ENCODE measurements at places on chromosomes 7 and 10.

DNA sequence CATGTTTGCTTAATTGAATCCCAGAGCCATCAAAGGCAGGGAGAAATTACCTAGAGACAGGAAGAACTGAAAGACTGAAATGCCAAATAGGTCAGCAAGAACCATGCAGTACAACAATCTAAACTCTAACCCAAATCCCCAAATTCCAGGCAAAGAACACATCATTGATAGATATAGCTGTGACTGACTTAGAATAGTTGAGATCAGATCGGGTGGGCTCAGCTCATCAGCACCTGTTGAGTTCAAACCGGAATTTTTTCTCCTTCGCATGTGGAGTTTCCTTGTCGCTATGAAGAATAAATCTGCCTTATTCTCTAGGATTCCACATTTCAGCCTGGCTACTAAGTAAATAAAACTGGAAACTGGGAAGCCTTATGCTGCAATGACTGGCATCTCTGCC is 1.4 kb downstream of the ANKMY2 start:
- no peak for DNase-seq

DNA sequence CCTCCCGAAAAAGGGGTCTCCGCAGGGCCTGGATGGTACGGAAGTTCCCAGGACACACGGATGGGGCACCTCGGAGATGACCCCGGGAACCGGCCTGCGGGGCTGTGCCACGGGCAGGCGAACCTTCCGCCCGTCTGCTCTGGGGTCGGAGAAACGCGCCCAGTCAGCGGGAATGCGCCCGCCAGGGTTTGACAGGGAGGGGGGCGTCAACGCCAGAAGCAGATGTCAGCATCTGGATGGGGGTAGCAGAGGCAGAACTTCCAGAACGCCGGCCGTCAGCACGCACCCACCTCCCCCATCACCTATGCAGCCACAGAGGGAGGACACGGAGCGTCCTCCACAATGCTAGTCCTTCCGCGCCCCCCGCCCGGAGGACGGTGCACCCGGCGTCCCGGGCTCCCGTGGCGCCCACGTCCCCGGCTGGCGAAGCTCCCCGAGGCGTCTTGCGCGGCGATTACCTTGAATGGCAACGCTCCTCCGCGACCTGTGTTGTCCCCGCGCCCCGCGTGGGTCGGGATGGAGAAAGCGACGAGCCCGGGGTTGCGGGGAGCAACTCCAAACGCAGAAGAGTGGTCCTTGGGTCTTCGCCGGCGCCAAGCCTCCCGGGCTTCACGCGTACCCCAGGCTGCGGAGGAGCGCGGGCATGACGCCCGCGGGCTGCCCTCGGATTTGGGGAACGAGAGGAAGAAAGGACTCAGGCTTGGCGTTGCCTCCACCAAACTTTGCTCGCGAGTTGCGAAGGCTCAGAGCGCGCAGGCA is 561 bp downstream of the FGFR2 start:
- no peak for DNase-seq

- no peak for DNase-seq
Observed at GRCh38 chr10:25076506-25077177, 60.2 kb downstream of the THNSL1 start.

GRCh38 chr10:88651101-88651551 is 13.1 kb upstream of the LIPF start:
- no peak for DNase-seq

DNA sequence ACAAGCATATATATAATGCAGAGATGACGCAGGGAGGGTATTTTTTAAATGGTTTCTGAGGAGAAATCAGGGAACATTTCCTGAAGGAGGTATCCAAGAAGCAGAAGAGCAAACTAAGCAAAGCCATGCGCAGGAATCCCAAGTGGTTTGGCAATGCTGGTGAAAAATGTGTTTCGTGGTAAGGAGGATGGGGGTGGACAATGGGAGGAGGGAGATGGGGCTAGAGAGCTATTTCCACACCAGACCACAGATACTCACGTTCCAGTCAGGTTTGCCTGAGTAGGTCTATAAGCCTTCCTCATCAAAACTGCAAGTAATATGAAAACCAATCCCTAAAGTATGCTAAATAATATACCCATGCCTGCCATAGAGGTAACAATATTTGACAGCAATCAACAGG is 223.7 kb upstream of the MKLN1 start:
- no peak for DNase-seq

GRCh38 chr10:130218181-130218641 is 82.0 kb downstream of the GLRX3 start:
- no peak for DNase-seq
